ENCODE measurements at places on chromosomes 2 and 18. TPM values are rescaled to one million over a fixed set of nuclear protein-coding genes. Genes with fewer than 3 reads are reported as not detected.

PLCL1 gene
- 0.13 TPM for total RNA-seq

TEX44 gene
- not detected for total RNA-seq

TMEM17 gene
- total RNA-seq: 0.56 TPM

FABP1 gene
- total RNA-seq: 0.21 TPM

ZNF385B gene
- total RNA-seq: not detected

FBXO36 gene
- 0.48 TPM for total RNA-seq

MAP3K19 gene
- total RNA-seq: not detected

TMEM169 gene
- total RNA-seq: 0.08 TPM

KIAA2012 gene
- 0.05 TPM for total RNA-seq

ATP8B1 gene
- total RNA-seq: 25.8 TPM

AMER3 gene
- total RNA-seq: not detected

CRYBA2 gene
- total RNA-seq: not detected

SERPINB7 gene
- total RNA-seq: 0.16 TPM

TRIB2 gene
- 8.6 TPM for total RNA-seq
